Kidney tubule cell (primary cell): ENCODE measurements at places on chromosomes 11 and 22.
A peak's percentile ranks its signal among the peaks of the same experiment; 100 is the strongest.

- no peak for DNase-seq
These were observed 55.3 kb downstream of the ETS1 start for GRCh38 chr11:128532016-128532571.

DNA sequence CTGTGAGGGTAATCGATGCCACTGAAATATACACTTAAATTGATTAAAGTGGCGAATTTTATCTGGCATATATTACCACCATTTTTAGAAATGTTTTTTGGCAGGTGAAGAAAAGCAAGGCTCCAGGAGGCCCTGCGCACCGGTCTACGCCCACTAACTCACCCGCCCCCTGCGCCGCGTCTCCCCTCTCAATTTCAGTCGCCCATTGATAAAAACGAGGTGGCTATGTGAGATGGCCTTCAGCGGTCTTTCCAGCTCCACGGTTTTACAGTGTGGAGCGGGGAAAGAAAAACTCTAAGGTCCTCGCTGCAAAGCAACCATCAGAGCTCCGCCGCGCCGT is 602 bp upstream of the AQP11 start:
- DNase-seq = no peak

GRCh38 chr22:42842658-42843370 is 14.3 kb downstream of the ARFGAP3 start:
- DNase-seq = peak; percentile 48

- DNase-seq = no peak
These were observed 1.0 kb downstream of the SSTR3 start for GRCh38 chr22:37211075-37211865.

- DNase-seq = peak; percentile 37
These were observed 421.8 kb upstream of the ANO3 start for GRCh38 chr11:25910086-25910485.

DNA sequence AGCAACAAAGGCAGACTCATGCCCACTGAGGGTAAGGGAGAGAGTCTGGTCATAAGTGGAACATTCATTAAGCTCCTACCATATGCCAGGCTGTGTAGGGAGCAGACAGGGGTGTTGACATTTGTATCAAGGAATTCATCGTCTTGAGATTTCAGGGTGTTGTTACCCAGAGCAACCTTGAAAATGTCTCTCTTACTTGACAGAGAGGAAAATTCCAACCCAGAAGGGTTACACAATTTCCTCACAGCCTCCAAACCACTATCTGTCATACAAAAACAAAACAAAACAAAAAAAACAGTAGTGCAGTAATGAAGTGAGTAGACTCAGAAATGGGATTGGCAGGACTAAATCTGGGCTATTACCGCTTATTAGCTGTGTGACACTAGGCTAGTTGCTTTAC is 113.2 kb downstream of the MIAT start:
- no peak for DNase-seq

DNA sequence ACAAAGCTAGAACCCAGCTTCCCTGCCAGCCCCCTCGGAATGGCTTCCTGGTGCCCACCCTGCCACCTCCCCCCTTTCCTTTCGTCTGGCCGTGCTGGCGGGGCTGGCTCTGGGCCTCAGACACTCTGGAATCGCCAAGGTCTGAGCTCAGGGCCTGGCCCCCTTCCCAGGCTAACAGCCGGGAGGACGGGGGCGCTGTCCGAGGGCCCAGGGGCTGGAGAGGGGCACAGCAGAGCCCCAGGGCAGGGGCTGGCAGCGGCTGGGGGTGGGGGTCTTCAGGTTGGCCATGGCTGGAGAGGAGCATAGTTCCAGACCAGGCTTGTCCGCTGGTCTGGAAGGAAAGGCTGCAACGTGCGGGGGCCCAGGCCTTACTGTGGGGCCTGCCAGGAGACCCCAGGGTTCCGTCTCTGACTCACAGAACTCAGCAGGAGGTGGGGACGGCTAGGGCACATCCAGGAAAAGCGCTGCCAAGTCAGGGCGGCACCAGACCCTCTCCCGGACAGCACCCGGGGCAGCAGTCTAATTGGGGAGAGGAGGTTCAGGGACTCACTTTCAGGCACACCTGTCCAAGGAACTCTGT is 861 bp upstream of the LTBP3 start:
- no peak for DNase-seq

DNA sequence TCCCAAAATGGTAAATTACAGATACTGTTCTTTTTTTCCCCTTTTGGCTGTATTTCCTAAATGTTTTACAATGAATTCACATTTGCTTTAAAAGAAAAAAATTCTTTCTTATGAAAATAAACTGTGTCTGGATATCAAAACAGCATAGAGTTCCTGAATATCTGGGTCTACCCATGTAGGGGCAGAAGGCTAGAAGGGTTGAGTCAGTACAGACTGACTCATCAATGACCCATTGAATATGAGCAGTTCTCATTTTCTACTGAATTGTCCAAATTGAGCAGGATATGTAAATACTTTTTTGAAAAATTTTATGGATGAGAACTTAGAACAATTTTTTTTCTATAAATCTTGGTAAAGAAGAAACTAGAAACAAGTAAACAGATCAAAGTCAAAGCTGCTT is 16.3 kb upstream of the C11orf87 start:
- no peak for DNase-seq

GRCh38 chr11:64855596-64856304 is 11.3 kb upstream of the CDC42BPG start:
- peak; percentile 47 for DNase-seq

GRCh38 chr11:73570415-73571114 is 27.3 kb downstream of the FAM168A start:
- DNase-seq = peak; percentile 96

- no peak for DNase-seq
These were observed 115.6 kb downstream of the CSTPP1 start for GRCh38 chr11:47052165-47052564.

GRCh38 chr11:102361086-102362031 is 14.3 kb downstream of the BIRC2 start:
- DNase-seq = no peak

- DNase-seq = peak; percentile 81
These were observed 24.4 kb downstream of the SREBF2 start for GRCh38 chr22:41857155-41857859.

DNA sequence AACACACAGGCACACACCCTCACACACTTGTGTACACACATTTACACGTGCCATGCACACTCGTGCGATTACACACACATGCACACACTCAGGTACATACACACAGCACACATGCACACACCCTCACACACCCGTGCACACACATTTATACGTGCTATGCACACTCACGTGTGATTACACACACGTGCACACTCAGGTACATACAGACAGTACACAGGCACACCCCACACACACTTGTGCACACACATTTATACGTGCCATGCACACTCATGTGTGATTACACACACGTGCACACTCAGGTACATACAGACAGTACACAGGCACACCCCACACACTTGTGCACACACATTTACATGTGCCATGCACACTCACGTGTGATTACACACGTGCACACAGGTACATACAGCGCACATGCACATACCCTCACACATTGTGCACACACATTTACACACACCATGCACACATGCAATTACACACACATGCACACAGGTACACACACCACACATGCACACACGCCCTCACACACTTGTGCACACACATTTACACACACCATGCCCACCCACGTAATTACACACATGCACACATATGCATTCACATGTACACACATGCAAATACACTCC is 4.6 kb downstream of the IFITM10 start:
- DNase-seq = no peak

DNA sequence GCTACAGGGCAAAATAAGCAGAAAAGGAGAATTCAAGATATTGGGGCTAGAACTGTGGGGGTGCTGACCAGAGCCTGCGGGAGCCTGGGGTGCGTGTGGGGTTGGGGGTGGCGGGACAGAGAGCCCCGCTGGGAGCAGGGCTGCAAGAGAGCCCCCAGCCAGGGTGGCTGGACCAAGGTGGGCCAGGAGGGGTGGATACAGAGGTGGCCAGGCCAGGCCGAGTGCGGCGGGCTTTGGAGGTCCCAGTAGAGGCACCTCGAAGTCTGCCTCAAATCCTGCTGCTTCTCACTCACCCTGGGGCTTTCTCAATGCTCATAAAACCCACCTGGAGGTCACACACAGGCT is 16.9 kb upstream of the MUC5B start:
- DNase-seq = no peak

GRCh38 chr11:73559743-73560142 is 38.2 kb downstream of the FAM168A start:
- DNase-seq = no peak

- DNase-seq = peak; percentile 37
These were observed 852 bp downstream of the TRAF6 start for GRCh38 chr11:36509201-36509639.
